ENCODE measurements at places on chromosomes 2 and 18.

DNA sequence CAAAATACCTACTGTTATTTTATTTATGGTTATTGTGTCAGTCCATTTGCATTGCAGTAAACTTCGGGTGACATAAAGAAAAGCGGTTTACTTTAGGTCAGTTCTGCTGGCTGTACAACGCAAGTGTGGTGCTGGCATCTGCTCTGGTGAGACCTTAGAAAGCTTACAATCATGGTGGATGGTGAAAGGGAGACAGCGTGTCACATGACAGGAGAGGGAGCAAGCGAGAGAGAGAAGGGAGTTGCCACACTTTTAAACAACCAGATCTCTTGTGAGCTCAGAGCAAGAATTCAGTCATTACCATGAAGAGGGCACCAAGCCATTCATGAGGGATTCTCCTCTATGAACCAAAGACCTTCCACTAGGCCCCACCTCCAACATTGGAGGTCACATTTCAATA is 2.0 kb upstream of the FAM171B start:
- no peak for DNase-seq

- no peak for DNase-seq
These were observed 31.7 kb downstream of the SULT1C2 start for GRCh38 chr2:108320326-108320922.

- DNase-seq: peak; percentile 40
These were observed 57.4 kb upstream of the PCBP1 start for GRCh38 chr2:70029814-70030409.

DNA sequence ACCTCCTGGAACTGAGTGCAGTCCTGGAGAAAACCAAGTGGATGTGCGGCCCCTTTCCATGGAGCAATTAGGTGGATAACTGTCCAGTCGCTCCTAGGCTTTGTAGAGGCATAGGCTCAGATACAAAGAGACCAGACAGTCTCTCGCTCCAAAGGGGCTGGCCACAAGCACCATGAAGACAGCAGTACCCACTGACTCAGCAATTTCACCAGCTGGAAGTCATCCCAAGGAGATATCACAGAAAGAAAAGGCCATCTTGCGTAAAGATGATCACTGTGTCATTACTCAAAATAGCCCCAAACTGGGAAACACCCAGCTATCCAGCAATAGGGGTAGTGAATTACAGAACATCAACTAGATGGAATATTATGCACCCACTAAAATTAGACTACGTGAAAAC is 161.2 kb downstream of the MSH2 start:
- no peak for DNase-seq

GRCh38 chr2:172434821-172435605 is 7.6 kb downstream of the ITGA6 start:
- DNase-seq: no peak

DNA sequence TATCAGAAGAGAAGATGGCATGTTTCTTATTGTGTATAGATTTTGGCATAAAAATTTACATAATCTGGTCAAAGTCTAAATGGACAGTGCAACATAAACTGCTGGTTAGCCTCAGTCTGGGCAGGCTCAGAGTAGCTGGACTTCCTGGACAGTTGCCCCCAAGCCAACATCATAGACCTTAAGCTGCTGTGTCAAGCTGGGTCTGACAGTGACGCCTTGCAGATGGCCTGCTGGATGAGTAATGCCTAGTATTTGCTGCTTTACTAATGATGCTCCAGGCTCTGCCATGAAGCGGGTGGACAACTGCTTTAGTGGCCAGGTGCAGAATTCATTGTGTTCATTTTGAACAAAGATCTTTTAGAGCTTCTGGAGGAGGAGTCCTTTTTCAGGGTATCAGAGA is 603.7 kb upstream of the ZEB2 start:
- DNase-seq: no peak
